GM12878 (cell line): ENCODE measurements at places on chromosomes 6 and 20.
A peak's percentile ranks its signal among the peaks of the same experiment; 100 is the strongest.

DNA sequence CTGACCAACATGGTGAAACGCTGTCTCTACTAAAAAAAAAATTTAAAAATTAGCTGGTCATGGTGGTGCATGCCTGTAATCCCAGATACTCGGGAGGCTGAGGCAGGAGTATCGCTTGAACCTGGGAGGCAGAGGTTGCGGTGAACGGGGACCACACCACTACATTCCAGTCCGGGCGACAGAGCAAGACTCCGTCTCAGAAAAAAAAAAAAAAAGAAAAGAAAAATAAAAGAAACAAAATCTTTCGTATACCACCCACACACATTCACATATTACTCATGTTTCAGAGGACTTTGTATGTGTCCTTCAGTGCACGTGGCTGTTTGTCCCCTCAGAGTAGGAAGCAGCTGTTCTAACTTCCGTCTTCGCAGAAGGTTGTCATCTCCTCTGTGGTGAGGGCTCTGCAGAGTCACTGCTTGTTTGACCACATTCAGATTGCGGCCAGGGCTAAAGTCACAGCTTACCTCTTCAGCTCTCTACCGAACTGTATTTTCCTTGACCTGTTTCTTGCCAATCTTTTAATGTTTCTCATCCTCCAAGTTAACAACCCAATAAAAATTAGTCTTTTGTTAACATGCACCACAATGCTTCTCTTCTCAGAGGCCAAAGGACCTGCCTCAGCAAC, 36.6 kb upstream of the HIVEP1 start:
- peak; percentile 62 for DNase-seq

GRCh38 chr6:166306378-166307081, 1.7 kb downstream of the PRR18 start:
- no peak for DNase-seq

DNA sequence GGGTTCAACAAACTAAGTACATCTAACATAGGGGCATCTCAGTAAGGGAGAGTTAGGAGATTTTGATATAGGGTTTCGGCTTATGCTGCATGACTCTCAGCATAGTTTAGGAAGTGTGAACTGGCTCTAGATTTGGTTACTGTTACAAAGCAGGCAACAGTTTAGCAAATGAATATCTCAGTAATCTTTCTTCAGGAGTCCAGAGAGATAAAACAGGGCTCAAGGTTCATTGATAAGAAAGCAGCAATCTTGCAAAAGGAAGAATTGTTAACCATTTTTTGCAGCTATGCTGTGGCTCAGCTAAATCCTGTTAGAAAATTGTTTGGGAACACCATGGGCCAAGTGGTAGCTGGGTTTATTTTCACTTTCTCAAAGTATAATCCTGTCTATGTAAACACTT, 161.3 kb downstream of the MEI4 start:
- DNase-seq, result no peak

DNA sequence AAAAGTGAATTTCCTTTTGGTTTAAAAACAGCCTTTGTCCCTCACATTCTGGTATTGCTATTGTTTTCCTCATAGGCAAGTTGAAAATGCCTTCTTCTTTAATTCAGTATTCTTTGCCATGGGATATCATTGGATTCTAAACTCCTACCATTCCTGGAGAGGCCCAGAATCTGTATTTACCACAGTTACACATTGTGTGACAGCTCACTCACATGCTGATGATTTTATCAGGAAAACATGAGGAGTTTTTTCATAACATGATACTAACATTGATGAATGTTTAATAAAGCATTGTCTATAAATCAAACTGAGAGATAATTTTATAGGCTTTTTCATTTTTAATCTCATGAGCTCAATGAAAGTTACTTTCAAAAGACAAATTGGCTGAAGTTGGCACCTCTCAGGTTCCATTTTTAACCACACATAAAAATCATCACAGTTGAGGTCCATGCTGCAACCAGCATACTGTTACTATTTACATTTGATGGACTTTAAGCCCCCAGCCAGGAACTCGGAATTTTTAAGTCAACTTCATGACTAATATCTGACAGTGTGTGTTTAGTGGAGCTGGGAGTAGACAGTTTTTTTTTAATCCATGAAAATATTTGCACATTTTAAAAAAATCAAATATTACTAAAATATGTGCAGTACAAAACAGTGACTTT, 82.8 kb downstream of the FAM83B start:
- no peak for DNase-seq

- no peak for DNase-seq
Observed at GRCh38 chr6:30754631-30755030, 10.3 kb upstream of the IER3 start.

- no peak for DNase-seq
Observed at GRCh38 chr6:145968051-145968450, 3.9 kb upstream of the SHPRH start.
